NCI-H1436 treated with DMSO at 0.1 percent for 48 hours (cell line): ENCODE measurements at places on chromosomes 7 and 10.

DNA sequence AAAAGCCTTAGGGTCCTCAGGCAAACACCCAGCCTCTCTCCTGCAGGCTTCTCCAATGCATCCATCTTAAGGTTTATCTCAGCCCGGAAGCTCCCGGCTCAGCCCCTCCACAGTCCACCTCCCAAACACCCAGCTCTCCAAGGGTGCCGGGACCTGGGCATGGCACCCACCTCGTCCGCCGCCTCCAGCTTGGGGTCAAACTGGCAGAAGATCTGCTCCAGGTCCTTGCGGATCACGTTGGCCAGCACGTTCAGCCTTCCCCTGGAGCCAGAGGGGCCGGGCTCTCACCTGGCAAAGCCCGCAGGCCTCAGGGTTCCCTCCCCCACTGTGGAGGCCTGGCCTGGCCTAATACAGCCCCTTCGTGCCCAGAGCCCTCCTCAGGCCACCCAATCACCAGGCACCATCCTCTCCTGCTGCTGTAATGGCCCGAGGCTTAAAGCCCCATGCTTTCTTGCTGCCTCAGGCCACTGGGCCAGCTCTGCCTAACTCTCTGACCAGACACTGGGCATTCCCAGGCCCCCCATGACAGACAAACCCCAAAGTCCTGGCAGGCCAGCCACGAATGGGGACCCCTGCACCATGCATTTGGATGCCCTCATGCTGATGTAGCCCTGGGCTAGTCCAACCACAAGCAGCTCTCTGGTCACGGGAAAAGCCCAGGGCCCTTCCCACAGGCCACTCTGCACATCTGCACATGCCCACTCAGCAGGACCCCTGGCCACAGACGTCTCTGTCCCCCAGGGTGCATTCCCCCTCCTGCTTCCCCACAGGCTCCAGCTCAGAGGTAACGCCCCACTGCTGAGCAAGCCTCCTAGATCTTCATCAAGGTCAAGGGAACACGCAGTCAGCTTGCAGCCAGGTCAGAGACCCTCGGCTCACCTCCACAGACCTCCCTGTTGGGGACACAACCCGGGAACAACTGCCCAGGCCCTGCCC is 12.3 kb downstream of the OGDHL start:
- DNase-seq = no peak

DNA sequence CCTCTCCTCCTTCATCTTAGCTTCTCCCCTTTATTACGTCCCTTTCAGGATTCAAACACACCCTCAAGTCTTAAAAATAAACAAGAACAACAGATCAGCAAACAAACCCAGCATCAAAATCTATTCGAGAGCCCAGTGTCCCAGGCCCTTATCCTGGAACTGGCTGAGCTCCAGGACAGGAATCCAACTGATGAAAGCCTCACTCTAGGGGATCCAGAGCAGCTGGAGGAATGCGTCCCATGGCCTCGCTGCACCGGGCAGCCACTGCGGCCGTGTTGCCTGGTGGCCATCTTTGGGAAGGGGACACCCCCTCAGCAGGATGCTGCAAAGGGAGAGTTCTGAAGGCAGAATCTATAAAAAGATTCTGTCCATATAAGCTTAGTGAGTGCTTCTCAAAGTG is 156.5 kb upstream of the BMPER start:
- DNase-seq = no peak

- no peak for DNase-seq
These were observed 226.7 kb upstream of the NPY start for GRCh38 chr7:24057243-24057642.

DNA sequence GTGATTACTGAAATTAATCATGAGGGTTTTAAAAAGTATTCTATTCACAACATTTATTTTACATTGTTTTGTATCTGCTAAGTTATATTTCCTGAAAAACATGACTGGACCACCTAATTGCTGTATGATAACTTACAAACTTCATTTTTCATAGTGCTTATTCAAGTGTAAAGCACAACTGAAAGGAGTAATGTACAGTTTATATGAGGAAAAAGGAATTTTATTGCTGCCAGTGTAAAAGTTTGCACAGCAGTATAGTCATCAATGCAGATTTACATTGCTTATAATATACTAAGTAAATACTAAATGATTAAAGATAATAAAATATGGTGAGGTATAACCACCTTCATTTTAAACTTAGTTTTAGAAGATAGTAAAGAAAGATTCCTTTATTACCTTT is 4.0 kb downstream of the PTEN start:
- DNase-seq = no peak

DNA sequence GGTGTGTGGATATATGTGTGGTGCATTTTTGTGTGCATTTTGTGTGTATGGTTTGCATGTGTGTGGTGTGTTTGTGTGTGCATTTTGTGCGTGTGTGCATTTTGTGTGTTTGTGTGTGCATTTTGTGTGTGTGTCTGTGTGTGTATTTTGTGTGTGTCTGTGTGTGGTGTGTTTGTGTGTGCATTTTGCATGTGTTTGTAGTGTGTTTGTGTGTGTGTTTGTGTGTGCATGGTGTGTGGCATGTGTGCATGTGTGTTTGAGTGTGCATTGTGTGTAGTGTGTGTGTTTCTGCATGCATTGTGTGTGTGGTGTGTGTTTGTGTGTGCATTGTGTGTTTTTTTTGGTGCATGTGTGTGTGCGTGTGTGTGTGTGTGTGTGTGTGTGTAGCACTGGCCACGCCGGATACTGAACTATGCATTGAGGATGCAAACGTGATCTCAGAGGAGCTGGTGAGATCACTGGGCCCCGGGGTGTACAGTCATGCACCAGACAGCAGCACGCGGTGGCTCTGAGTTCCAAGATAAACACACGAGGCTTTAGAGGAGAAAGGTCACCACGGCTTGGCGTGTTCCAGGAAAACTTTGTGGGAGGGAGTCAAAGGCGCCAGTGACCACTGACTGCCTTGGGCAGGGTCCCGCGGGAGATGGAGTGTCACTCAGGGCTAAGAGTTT is 106.6 kb upstream of the SHH start:
- DNase-seq = no peak

GRCh38 chr10:14564268-14564744 is 210.4 kb downstream of the FAM107B start:
- DNase-seq = no peak

GRCh38 chr10:22854935-22855421 is 72.9 kb upstream of the ARMC3 start:
- no peak for DNase-seq

DNA sequence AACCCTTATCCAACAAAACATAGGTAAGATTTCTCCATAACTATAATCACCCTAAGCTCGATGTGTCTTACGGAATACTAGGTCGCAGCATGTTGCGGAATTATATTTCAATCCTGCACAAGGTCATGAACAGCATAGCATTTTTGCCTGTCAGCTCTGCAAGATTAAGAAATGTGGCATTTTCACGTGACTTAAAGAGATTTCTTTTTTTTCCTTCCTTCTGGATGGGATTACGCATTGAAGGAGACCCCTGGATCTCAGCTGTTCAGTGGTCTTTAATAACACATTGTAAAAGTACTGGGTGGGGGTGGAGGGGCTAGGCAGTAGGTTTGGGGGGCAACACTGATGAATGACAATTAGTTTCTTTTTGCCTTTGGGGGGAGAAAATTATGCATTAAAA is 106.7 kb downstream of the CUBN start:
- DNase-seq = no peak

DNA sequence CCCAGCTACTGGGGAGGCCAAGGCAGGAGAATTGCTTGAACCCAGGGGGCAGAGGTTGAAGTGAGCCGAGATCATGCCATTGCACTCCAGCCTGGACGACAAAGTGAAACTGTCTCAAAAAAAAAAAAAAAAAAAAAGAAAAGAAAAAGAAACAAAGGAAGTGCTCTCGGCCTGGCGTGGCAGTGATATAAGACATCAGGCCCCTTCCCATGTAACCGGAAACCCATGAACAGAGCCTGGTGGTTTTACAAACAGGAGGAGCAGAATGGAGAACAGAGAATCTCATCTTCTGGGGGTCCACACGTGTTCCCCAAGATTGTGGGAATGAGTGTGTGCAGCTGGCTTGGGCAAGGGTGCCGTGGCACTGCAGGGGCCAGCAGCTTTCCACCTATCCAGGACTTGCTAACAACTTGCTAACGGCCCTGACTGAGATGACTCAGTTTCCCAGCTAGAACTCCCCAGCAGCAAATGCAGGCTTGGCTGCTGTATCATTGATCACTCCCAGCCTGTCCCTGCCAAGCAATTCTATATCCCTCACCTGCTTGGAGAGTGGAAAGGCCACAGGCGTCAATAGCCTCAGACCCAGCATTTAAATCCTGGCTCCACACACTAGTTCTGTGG is 103.0 kb downstream of the COL26A1 start:
- DNase-seq = no peak

DNA sequence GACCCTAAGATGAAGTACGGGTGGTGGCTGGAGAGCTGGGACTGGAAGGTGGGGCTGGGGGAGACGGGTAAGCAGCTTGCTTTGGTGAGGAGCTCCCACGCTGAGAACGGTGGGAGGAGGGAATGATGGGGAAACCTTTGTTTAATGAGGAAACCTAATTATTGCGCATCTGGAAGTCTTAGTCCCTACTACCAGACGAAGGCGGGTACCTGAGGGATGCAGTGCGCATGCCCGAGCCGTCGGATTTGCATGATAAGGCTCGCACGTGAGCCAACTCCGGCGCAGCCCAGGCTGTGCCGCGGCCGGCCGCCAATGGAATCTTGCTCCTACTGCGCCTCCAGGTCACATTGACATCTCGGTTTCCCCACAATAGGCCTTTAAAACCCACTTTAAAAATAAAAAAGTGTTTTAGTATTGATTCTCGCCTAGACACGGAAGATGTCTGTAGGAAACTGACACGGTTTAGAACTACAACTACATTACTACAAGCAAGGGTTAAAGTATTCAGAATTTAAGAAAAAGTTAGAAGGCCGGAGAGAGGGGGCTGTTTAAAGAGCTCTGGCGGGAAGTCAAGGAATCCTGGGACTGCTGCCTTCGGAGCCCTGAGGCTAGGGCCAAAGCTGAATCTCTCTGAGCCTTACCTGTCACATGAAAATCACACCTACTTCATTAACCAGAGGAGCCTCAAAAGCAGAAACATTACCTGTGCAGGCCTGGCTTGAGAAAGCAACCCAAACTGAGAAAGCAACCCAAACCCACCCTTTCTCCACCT is 12.1 kb upstream of the DLX6 start:
- DNase-seq = no peak

- no peak for DNase-seq
These were observed 42.1 kb downstream of the WBP1L start for GRCh38 chr10:102785818-102786217.

GRCh38 chr7:140625908-140626868 is 14.4 kb downstream of the DENND2A start:
- no peak for DNase-seq

DNA sequence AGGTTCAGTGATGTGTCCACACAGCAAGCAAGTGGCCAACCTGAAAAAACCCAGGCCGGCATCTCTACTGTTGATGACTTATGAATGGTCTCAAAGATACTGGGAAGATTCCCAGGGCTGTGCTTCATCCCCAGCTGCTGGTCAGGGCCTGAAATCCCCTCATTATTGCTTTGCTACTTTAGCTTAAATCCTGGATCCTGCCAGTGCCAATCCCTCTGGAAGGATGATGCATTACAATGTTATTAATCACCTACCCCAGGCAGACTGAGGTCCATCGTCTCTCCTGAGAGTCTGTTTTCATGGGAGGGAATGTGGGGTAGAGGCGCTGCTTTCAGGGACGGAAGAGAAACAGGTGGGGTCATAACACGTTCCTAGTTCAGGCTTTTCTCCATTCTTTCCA is 371.6 kb downstream of the RPS24 start:
- DNase-seq = no peak

DNA sequence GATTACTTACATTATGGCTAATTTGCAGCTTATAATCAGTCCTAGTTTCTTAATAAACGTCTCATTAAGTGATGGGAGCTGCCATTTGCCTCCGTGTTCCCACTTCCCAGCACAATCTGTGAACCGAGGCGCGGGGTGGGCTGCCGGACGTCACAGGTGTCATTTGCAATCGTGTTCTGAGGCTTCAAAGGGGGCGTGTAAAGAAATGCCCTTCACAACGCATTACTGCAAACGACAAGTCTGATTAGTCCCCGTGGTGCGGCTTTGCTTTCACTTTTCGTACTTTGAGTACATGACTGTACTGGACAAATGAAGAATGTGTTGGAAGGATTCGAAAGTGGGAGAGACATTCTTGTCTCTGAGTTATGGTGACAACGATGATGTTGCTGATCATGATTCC is 614.2 kb upstream of the ADARB2 start:
- no peak for DNase-seq

DNA sequence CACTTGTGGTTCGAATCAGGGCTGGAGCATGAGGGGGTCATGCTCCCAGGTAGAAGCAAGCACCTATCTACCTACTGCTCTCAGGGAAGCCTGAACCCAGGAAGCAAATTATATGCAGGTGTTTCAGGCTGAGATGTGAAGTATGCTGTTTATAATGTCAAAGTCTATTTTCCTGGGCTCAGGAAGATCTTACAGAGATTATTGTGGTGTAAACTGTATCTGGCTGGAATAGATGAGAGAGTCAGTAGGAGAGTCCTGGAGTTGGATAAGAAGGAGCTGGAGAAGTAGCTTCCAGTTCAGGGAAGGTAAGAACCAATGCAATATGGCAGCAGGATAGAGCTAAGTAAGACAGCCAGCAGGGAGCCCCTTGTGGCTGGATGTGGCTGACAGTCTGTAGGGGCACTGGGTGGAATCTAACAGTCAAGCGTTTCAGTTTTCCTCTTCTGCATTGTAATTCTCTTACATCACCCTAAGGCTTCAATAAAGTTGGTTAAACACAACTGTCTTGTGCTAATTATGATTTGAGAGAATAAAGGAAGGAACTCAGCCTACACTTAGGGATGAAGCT is 105.9 kb upstream of the EEPD1 start:
- DNase-seq = no peak

DNA sequence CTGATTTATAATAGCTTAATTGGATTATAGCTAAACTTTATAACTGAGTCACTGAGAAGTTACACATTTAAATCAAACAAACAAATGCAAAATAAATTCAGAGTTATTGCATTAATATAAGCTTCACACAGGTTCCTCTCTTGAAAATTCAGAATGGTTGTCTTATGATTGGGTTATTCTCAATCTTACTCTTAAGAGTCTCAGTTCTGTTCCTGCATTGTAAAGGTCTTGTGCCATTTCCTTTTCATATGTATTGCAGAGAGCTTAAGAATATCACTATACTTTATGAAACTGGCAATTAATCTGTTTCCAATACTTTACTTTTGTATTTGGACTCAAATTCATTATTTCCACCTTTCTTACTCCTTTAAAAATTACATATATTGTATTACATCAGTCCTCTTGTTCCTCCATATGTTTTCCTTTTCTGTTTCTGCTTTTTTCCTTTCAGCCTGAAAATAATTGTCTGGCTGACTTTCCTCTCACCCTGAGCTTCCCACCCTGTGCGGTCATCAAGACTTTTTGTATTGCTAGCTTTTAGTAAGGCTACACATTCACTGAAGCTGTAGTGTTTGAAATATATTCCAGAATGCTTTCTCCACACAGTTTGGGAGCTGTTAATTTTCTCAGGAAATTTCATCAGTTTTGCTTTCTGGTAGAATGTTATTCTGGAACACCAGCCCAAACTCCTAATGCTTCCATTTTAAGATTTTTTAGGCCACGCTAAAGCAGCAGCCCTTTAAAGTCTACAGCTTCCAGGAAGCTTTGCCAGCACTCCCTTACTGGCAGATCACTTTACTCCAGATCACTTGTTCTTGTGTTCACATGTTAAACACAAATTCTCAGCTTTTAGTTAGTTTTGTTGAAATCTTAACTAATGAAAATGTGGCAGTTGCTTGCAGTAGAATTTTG is 139.4 kb downstream of the KCND2 start:
- DNase-seq = no peak

GRCh38 chr10:70815504-70816219 is at the start of gene SGPL1:
Gene SGPL1, plus strand, starts transcription at chr10:70815948. Its CDS starts 906 bp downstream, at chr10:70816854.
- DNase-seq = no peak
